ENCODE measurements at places on chromosomes 6 and 20.
A peak's percentile ranks its signal among the peaks of the same experiment; 100 is the strongest.

DNA sequence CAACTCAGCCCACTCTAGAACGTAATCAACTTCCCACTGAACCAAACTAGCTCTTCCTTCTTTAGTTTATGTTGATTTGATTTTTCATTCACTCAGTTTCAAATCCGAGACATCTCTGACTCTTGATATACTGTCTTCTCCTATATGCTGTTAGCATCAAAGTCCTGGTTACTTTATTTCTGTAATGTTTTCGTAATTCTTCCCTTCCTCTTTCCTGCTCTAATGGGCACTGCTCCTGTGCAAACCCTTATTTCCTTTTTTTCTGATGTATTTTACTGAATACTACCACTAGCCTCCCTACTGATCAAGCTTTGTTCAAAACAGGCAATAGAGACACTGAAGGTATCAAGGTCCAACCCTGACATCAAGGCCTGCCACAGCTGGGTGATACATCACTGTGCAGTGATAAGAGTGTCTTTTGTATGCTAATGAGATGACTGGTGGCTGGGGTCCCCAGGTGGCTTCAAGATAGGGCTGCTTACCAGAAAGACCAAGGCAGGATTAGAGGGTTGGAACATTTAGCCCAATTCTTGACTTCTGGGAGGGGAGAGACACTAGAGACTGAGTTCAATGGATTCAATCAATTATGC is 95.2 kb downstream of the KIF13A start:
- DNase-seq, result no peak

GRCh38 chr20:51462566-51463276 is 79.8 kb downstream of the NFATC2 start:
- DNase-seq, result no peak

DNA sequence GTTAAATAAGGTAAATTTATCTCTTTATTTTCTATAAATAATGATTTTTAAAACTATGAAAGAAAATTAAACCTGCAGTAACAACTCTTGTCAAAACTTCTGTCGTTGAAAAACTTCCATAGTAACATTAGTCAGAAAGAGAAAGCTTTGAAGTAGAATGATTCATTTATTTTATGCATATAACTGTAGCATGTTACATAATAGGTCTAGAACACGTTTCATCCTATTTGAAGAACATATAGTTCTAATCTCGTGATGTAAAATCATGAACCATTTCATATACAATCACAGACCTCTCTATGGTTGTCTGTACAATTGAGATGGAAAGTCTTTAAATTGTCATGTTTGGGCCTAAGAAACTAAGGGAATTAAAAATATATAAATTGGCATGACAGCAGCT is 61.3 kb upstream of the MYLIP start:
- DNase-seq, result no peak

- no peak for DNase-seq
These were observed 42.0 kb downstream of the CDS2 start for GRCh38 chr20:5168651-5169396.

DNA sequence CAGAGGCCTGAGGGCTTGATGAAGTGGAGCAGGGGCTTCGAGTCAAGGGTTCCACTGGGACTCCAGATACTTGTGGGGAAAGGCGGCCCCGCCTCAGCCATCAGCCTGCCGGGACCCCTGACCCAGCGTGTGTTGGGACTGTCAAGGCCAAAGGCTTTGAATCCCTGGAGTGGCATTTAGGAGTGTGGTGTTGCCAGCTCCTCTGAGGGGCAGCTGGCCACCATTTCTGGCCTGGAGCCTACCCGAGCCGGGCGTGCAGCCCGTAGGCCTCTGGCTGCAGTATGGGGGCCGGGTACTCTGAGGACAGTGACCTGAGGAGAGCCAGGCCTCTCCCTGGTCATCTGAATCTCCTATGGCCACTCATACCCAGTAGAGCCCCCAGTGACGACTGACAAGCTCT is 40.0 kb downstream of the RRBP1 start:
- no peak for DNase-seq

DNA sequence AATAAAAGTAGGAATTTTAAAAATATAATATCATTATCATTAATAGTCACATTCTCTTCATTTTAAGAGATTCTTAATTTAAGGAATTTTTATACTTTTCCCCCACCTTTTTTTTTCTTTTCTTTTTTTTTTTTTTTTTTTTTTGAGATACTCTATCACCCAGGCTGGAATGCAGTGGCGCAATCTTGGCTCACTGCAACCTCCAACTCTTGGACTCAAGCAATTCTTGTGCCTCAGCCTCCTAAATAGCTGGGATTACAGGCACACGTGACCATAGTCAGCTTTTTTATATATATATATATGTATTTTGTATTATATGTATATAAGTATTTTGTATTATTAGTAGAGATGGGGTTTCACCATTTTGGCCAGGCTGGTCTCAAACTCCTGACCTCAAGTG is 457.7 kb downstream of the CDKAL1 start:
- DNase-seq, result no peak

DNA sequence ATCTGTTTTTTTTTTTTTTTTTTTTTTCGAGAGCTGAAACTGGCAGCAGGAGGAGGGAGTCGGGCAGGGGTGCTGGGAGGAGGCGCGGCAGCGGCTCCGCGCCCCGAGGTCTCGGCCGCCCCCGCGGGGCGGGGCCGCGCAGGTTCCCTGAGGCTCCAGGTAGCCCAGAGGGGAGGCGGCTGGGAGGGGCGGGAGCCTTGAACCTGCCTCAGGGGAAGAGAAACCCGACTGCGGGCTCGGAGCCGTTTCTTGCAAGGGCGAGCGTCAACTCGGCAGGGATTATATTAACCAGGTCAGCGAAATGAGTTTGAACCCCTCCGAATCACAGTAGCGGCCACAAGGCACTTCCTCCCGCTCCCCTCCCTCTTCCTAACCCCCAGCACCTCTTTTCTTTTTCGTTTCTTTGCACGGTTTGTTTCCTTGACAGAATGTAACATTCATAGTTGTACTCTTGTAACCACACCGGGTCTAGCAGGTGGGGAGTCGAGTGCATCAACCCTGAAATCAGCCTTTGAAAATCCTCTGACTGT is 2.0 kb downstream of the MYB start:
- peak; percentile 62 for DNase-seq

DNA sequence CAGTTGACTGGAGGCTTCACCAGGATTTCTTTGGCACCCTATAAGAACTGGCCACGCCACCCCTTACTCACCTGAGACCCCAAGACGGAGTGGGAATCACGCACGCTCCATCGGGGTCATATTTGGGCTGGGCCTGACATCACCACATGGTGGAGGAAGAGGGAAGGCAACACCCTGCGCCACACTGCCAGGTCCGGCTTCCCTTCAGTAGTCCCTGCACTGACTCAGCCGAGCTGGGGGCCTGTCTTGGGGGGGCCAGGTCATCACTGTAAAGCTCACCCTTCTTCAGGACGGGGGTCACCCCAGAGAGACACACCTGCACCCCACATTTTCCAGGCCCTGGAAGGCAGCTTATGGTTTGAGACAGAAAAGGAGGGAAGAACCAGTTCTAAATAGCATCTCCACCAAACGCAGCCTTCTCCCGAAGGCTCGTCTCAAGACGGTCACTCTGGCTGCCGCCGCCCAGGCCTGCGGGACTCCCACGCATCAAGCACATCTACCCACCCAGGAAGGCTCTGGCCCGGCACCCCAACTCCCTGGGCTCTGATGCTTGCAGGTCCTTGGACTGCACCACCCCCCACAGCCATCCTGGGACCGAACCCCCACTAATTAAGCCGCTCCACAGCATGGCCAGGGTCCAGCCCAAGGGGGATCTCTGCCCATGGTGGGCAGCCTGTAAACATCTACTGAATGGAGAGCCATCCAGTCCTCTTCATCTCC is 51.8 kb downstream of the GINS1 start:
- no peak for DNase-seq
